ENCODE measurements at places on chromosomes 4 and X.

DNA sequence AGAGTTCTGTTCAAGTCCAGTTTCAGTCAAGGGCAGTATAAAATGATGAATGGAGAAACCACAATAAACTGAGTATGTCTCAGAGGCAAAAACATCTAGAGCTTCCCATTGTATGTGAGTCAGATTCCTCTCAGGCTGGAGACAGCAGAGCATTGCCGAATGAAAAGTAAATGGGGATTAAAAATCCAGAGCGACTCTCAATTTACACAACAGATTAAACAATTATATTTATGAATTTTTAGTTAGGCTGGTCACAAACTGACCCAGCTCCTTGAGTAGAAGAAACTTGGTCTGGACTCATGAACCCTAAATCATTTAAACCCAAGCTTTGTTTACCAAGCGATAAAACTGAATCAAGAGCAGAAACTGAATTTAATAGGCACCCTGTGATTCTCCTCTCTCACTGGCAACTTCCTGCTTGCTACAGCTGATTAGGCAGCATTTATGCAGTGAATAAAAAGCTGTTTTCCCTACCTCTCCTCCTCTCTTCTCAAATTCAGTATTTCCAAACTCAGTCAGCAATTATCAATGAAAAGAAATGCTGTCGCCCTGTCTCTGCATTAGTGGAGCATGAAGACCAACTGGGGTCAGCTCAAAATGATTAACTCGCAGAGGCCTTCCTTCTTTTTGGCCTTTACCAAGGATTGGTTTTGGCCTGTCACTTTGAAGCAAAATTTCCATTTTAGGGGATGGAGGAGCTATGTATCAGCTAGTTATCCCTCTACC lies 568.0 kb downstream of the PDHA2 start:
- peak; percentile 37 for DNase-seq

GRCh38 chr4:169341490-169341889 lies 70.7 kb upstream of the SH3RF1 start:
- peak; percentile 81 for DNase-seq

GRCh38 chrX:95721011-95721410 lies 963.6 kb upstream of the DIAPH2 start:
- DNase-seq: no peak

DNA sequence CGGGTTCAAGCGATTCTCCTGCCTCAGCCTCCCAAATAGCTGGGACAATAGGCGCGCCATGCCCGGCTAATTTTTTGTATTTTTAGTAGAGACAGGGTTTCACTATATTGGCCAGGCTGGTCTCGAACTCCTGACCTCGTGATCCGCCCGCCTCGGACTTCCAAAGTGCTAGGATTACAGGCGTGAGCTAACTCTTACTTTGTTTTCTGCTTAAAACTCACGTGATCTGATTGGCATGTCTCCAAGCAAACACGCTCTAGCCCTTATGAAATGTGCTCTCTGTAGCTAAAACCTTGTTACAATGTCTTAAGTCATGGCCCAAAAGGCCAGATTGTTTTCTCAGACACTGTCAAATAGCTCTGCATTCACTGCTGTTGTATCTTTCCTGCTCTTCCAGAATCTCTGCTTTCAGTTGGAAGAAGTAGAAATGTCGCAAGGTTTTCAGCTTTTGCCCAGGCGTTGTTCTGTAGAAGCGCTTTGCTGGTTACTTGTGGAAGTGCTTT lies 39.7 kb upstream of the OGT start:
- DNase-seq: no peak

GRCh38 chrX:41490446-41490845 lies 43.3 kb downstream of the NYX start:
- DNase-seq: no peak

DNA sequence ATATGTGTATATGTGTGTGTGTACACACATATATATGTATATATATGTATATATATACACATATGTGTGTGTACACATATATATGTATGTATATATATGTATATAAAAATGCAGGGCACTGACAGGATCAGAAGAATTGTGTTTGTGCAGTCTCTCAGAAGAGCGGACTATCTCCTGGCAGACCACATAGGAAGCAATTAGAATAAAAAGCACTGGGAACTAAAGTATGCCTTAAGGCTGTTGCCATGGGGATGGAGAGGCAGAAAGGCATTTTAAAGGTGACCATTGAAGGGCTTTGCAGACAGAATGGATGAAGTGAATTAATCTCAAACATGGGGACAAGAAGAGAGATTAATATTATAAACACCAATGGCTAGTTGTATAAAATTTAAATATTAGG lies 33.7 kb upstream of the USP51 start:
- no peak for DNase-seq

DNA sequence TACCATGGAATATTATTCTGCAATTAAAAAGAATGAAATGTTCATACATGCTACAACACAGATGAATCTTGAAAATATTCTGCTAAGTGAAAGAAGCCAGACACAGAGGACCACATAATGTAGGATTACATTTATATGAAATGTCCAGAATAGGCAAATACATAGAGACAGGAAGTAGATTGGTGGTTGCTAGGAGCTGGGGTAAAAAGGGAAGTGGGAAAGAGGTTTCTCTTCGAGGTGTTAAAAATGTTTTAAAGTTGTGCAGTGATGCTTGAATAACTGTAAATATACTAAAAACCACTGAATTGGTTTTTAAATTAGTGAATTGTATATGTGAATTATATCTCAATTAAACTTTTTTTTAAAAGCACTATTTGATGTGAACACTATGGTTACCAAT lies 3.6 kb upstream of the NXT2 start:
- DNase-seq: no peak

DNA sequence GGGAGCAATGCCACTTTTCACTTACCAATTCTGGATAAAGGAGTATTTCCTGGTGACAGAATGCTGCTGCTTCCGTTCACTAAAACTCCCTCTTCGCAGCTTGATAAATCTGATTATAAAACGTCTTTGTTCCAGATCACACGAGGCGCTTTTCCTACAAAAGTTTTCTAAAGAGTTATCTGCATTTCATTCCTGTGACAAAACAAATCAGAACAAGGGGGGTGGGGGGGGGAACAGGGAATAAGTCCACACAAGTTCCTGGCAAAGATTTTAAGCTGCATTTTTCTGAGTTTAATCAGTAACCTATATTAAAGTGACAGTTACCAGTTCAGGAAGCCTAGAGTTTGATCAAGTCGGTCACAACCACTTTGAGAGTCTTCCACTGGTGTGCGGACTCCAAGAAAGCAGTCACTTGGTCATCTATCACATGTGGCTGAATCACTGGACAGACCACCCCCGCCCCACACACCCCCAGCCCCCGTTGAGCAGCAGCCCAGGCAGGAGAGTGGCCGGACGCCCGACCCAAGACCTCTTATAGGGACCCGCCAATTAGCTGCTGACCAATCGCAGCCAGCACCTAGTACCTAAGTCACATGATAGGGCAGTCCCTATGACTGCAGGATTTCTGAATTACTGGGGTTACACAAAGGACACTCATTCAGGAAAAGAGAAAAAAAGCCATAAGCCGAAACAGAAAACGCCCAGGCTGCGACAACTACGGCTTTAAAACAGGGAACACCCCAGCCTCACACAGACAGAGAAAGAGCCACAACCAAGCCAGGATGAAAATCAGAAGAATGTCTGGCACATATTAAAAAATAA lies 569.3 kb upstream of the DIPK2B start:
- peak; percentile 88 for DNase-seq

- no peak for DNase-seq
Observed at GRCh38 chr4:86286726-86287125, 73.1 kb downstream of the MAPK10 start.

DNA sequence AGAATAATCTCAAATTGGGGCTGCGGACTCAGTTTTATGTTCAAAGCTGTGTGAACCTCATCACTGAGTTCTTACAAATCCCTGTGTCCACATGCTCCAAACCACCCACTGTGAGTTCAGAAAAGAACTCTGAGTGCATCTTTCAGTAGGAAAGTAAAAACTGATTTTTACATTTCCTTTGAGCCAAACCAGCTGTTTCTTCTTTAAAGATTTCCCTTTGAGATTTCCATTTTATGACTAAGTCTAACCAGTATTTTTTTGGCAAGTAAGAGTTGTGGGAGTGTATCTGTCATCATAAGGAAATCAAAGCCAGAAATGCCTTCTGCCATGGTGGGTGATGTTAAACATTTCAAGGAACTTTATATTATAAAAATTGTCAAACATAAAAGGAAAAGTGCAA lies 100.0 kb downstream of the TET2 start:
- peak; percentile 24 for DNase-seq

DNA sequence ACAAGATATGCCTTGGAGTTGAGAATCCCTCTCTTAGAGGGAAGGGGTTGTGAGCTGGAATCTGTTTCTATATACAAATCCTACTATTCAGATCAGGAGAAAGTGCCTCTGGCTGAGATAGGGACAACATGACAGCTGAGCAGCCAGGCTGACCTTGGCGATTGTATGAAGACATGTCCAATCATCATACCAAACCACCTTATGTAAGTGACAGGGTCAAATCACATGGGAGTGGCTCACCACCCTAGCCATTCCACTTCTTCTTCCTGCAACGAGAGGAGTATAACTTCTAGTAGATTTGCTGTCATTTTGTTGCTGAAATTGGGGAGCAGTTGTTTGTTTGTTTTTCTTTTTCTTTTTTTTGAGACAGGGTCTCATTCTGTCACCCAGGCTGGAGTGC lies 48.3 kb upstream of the TMEM150C start:
- DNase-seq: no peak

GRCh38 chrX:69163936-69164741 lies 1.1 kb downstream of the PJA1 start:
- DNase-seq: peak; percentile 43

GRCh38 chr4:165605811-165606210 lies 227.0 kb downstream of the CPE start:
- DNase-seq: no peak

GRCh38 chrX:44843753-44844152 lies at the start of gene DUSP21:
TSS of gene DUSP21 (plus strand) at chrX:44844021. CDS start at chrX:44844133, 112 bp downstream.
- no peak for DNase-seq

DNA sequence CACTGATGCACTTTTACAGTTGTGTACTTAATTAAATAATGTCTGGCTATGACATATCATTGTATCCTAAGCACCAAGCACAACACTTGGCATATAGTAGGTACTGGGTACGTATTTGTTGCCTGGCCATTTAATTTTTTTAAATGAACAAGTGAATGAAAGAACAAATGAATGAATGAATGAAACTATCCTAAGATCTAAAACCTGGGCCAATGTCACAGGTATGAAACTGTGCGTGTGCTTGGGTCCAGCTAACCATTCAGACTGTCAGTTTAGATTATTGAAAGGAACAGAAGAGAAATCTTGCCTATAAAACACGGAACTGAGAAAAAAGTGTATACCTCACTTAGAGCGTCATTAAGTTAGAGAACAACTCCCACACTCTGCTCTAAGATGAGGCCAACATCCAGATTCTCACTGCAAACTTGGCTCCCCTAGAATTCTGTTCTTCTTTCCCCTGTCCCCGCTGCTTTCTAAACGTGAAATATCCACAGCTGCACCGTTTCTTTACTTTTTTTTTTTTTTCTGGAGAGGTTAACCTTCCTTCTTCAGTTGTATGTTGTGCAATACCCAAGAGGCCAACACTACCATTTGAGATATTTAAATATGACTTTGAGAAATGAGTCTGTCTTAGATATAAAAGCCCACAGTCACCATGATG lies 17.3 kb upstream of the SEL1L3 start:
- DNase-seq: no peak

- DNase-seq: no peak
Observed at GRCh38 chr4:39852636-39853035, 125.1 kb downstream of the PDS5A start.

DNA sequence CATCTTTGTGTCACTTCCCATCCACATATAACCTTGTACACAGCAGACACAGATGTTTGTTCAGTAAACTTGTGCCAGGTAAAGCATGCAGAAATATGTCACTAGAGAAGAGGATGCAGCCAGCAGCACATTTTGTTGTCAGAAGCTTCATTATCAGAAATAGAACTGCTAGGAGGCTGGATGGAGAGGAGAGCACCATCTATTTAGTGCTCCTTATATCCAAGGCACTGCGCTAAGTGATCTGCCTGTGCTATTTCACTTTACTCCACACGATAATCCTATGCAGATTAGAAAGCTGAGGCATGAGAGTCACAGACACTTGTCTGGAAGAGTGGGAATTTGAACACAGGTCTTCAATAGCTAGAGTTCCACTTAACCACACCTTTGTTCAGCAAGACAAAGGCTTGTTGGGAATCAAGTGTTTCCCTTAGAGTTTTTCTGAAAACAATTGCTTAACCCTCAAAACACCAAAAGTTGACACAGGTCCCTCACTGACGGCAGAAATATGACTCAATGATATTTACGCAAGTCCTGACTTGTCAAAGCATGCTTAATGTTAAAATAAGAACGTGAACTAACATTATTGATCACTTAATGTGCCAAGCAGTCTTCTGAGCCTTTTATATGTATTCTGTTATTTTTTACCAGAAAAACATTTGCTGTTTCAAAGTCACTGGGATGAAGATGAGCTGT lies 1.2 kb upstream of the QDPR start:
- no peak for DNase-seq

- peak; percentile 8 for DNase-seq
Observed at GRCh38 chrX:133475521-133475920, 60.2 kb upstream of the GPC4 start.

DNA sequence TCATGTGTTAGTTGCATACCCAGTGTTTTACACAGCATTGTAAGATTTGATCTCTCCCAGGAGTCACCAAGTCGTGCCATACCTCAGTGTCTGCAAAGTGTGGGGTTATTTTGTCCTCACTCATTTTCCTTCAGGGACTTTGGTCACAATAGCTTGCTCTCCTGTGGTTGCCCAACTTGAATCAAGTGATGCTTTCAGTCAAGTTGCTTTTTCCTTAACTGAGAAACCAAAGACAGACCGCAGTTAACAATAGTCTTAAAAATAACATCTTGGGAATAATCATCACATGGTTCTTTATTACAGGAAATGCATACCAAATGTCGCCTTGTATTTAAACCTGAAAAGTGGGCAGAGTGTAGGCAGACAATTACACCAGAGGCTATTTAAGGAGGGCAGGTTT lies 44.5 kb upstream of the NDP start:
- DNase-seq: no peak

DNA sequence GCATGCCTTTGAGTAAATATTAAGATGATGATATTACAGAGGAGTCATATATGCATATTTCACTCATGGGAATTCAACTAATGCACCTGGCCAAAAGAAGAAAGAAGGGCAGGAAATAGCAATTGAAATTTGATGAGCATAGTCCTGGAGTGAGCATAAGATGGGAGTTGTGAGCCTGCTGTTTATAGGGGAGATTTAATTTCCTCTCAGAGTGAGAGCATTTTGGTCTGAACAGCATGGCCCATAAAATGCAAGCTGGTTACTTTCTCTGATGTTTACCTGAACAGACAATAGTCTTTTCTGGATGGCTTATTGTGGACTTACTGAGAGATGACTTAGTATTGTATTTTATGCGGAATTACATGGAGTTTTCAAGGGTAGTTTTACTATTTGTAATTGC lies 53.6 kb downstream of the FHIP1A start:
- no peak for DNase-seq

GRCh38 chr4:53309321-53310040 lies 56.4 kb downstream of the SCFD2 start:
- DNase-seq: no peak

DNA sequence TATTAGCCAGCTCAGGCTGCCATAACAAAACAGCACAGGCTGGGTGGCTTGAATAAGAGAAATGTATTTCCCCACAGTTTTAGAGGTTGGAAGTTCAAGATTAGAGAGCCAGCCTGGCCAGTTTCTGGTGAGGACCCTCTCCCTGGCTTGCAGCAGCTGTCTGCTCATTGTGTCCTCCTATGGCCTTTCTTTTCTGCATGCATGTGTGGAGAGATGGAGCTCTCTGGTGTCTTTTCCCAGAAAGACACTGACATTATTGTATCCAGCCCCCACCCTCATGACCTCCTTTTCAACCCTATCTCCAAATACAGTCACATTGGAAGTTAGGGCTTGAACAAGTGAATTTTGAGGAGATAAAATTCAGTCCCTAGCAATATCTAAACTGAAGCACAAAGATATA lies 263.8 kb upstream of the PABPC4L start:
- DNase-seq: no peak
